ENCODE measurements at places on chromosomes 13 and 19.

DNA sequence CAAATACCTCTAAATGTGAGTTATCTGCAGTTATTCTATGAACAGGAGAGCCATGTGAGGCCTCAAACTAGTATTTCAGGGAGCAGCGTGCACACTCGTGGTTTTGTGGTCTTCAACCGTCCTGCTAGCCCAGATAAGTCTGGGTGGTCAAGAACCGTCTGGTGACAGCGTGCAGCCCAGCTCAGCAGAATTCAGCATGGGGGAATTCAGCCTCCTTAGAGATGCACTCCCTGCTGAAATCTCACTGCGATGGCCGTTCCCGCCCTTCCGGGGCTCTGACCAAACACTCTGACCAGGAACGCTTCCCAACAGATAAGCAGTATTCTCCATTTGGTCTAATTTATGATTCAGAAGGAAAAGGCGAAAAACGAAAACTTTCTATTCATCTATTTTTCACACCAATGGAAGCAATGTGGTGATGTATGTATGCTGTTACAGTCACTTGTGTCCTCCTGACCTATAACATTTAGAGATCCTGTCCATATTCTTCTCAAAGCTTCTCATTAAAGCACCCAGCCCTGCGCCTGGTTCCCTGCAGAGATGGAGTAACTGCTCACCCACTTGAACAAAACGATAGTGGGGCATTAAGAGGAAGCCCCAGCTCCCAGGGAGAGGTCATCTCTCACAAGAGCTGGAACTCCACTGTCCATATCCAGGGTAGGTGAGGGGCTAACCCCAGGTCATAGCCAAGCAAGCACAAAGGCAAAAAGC, 2.9 kb downstream of the ANKRD27 start:
- DNase-seq: no peak

DNA sequence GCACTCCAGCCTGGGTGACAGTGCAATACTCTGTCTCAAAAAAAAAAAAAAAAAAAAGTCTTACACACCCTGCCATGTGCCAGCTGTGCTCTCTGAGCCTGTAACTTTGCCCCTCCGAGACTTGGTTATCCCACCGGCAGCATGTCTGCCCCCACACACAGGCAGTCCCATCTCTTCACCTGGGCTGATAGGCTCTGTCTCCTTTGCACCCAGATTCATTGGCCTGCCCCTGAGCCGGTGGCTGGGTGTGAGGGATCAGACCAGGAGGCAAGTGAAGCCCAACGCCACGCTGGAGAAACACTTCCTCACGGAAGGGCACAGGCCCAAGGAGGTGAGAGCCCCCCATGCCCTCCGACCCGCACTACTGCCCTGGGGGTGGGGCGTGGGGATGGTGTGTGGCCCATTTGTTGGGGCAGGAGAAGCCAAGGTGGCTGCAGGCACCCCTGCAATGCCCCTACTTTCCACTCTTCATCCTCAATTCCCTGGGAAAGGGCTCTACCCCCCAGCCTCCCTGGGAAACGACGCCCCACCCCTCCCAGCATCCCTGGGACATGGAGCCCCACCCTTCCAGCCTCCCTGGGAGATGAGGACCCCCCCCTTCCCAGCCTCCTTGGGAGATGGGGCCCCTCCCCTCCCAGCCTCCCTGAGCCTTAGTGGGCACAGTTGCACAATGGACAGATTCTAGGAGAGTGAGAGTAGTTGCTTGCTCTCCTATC, 45.3 kb downstream of the CERS4 start:
- no peak for DNase-seq

DNA sequence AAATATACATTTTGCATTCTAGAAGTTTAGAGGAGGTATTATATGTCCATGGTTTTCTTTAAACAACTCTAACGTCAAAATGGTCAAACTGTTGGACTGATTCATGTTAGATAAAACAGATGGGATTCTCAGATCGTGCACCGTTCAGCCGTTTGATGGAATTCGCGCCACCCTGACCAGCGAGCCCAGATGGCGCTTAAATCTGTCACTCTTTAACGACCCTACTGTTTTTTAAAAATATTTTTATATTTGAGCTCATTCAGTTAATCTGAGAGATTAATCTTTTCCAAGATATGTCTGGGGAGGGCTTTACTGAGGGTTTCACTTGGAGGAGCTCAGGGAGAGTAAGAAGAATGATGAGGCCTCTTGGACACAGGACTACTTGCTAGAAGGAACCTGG, 164.4 kb downstream of the TM9SF2 start:
- DNase-seq: no peak

DNA sequence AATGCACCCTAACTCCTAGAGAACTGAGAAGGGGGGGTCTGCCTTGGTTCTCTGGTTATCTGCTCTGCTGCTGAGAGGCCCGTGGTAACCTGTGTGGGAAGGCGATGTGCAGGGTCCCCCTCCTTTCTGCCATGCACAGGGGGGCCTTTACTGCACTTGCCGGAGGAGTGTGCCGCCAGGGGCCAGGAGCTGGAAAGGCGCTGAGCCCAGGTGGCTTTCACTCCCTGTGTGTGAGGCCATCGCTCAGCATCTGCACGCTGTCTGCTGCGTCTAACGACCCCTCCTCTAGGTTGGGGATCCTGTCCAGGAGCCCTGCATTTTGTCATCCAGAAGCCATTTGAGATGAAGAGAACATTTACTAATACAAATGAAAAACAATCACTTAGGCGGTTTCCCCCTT, 37.0 kb upstream of the TEX29 start:
- DNase-seq: no peak

DNA sequence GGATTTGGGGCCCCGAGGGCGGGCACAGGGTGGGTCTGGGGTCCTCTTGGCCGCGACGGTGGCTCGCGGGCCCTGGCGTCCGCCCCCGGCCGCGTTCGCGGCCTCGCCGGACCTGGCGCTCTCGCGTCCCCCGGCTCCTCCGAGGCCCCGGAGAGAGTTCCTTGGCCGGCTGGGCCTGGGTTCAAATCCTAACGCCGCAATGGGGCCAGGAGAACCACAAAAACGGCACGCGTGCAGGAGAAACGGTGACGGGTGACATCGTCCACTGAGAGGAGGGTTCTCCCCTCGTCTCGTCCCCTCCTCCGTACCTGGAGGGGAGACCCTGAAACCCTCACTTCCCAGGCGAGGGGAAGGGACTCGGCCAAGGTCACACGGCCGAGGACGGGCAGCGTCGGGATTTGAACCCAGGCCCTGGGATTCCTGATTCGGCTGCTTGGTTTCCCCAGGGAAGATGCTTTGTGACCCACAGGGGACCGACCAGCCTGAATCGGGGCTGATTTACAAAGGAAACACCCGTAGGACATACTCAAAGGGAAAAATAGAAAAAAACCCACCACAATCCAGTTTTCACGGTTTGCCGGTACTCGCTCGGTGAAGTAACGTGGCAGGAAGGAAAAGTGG, 624 bp downstream of the SAFB start:
- DNase-seq: no peak

GRCh38 chr13:43291287-43292060, 268.1 kb downstream of the DNAJC15 start:
- no peak for DNase-seq

DNA sequence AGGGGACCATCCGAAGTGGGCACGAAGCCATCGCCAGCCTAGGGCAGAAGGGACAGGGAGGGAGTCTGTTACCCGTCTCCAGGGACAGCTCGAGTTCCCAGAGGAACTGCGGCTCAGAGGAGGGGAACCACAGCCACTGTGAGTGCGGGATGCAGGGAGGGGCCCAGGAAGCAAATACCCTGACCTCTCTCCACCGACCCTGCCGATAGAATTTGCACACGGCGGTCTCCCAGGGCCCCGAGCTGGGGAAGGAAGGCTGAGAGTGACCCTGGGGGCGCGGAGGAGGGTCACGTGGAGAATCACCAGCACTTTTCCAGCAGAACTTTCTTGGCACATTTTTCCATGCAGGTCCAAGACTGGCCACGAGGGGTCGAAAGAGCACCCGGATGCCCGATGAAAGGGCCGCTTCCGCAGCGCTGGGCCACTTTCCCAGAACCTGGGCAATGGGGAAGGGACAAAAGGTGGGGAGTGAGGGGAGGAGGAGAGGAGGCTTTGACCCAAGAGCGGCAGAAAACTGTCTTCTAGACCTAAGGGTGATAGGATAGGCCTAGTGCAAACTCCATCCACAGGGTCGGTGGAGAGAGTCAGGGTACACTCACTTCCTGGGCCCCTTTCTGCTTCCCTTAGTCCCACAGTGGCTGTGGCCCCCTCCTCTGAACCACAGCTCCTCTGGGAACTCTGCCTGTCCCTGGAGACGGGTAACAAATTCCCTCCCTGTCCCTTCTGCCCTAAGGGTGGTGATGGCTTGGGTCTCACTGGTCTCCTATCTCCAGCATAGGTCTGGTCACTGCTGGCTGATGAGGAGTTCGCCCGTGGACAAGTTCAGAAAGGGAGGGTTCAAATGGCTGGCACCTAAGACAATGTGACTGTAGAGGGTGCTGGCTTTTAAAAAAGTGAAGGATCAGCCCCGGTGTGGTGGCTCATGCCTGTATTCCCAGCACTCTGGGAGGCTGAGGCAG, 5.3 kb upstream of the GPR4 start:
- DNase-seq: peak; percentile 67

- no peak for DNase-seq
Observed at GRCh38 chr19:45660636-45661035, 7.4 kb upstream of the GIPR start.

DNA sequence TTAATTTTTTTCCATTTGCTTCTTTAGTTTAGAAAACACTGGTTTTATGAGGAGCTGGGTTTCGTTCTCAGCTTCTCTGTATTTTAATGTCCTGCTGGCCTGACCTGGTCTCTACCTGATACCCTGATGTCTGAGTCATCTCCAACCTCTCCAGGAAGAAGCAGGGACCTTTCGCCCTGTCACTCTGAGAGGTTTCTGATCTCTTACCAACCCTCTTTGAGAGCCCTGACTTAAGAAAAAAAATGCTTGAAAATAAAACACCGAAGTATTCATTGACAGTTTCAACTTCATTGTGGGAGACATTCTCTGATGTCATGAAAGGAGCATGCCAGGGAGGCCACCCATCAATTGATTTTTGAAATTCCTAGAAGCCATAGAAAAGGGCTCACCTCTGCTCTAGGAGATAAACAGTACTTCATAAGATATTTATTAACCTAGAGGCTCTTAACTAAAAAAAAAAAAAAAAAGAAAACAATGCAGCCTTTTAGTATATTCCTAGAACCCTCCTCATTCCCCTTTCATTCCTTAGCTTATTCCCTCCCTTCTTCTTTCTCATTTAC, 234.8 kb downstream of the ENOX1 start:
- no peak for DNase-seq

DNA sequence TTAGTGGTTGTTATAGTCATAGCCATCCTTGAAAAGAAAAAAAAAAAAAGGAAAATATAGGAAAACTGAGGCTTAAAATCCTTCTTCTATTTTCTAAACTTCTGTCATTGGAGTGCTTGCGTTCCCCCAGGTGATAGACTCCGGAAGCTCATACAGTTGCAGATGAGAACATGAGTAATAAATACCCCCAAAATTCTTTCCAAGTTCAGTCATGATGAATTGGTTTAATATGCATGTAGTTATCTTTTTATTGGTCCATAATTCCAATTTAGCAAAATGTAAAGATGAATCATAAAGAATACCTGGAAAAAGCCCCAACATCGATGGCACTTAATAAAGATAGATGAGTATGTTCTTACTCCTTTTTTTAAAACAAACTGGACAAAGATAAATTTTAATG, 192.3 kb downstream of the SHISA2 start:
- DNase-seq: no peak

DNA sequence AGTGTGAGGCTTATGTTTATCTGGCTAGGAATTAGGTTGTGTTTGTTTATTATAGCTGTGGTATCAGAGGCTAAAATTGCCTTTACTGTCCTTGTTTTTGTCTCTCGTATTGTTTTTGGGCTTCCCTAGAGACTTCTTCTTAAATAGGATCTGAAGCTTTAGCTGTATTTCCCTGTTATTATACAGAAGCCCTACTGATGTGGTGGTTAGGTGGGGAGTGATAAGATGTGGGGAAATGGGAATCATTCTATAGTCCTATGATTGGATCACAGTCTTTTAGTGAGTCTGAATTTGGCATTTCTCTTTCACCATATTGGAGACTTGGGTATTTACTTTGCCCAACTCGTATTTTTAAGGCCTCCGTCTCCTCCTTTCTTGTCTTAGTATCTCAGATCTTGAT, 8.3 kb upstream of the KL start:
- DNase-seq: no peak

GRCh38 chr13:59452189-59452890, 711.4 kb downstream of the DIAPH3 start:
- DNase-seq: no peak

DNA sequence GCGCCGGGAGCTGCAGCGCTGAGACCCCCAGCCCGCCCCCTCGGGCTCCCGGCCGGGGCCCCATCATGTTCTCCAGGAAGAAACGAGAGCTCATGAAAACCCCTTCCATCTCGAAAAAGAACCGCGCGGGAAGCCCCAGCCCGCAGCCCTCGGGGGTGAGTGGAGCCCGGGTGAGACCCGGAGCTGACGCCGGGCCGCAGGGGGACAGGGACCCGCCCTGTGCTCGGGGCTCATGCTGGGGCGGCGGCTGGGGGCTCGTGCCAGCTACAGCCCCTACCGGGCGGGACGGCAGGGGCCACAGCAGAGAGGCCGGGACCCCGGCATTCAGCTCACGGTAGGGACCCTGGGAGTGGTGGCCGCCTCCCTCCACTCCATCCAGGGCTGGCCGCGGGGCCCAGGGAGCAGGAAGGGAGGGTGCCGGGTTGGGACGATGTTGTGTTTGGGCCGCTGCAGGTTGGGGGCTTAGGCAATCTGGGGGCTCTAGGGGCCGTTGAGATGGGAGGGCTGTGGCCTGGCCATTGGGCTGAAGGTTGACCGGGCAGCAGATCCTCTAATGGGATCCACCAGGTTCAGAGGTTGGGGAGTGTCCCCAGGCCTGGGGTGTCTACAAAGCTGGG, 482 bp downstream of the ARHGAP45 start:
- DNase-seq: no peak

DNA sequence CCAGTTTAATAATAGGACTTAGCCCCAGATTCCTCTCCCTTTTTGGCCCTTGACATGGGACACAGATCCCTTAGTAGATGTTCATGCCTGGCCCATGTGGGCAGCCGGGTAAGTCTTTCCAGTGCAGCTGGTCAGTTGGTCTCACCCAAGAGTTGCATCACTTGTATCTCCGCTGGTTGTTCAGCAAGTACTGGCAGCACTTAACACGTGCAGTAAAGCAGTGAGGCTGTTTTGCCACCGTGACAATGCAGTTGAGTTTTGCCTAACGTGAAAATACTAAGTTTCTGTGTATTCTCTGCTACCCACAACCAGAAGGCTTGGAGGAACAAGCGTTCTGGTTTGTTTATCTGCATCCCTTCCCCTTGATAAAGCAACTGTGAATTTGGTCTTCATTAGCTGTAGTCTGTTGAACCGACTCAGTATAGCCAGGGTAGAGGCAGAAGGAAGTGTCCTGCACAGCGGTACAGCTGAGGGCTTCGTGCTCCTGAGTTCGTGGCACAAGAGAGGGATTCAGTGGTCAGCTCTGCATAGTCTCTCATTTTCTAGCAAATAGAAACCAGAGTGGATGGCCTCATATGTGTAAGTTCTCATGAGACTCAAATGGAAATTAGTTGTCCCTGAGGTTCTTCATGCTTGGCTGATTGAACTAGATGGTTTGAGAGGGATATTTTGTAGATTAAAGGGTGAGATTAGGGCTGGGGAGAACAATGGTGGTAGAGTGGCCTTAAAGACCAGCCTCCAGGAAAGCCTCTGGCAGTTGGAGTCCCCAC, 50.3 kb downstream of the ARHGEF7 start:
- no peak for DNase-seq

GRCh38 chr19:43690890-43691289, 20.9 kb upstream of the PLAUR start:
- DNase-seq: no peak

GRCh38 chr19:920051-920864, 3.1 kb downstream of the KISS1R start:
- DNase-seq: no peak
